ENCODE measurements at places on chromosomes 2 and 18.

GRCh38 chr2:181761175-181761574 is 80.9 kb upstream of the NEUROD1 start:
- DNase-seq, result no peak

- no peak for DNase-seq
Observed at GRCh38 chr2:3876685-3877084, 173.3 kb downstream of the DCDC2C start.

GRCh38 chr2:1752751-1753150 is 8.4 kb upstream of the PXDN start:
- DNase-seq, result no peak

DNA sequence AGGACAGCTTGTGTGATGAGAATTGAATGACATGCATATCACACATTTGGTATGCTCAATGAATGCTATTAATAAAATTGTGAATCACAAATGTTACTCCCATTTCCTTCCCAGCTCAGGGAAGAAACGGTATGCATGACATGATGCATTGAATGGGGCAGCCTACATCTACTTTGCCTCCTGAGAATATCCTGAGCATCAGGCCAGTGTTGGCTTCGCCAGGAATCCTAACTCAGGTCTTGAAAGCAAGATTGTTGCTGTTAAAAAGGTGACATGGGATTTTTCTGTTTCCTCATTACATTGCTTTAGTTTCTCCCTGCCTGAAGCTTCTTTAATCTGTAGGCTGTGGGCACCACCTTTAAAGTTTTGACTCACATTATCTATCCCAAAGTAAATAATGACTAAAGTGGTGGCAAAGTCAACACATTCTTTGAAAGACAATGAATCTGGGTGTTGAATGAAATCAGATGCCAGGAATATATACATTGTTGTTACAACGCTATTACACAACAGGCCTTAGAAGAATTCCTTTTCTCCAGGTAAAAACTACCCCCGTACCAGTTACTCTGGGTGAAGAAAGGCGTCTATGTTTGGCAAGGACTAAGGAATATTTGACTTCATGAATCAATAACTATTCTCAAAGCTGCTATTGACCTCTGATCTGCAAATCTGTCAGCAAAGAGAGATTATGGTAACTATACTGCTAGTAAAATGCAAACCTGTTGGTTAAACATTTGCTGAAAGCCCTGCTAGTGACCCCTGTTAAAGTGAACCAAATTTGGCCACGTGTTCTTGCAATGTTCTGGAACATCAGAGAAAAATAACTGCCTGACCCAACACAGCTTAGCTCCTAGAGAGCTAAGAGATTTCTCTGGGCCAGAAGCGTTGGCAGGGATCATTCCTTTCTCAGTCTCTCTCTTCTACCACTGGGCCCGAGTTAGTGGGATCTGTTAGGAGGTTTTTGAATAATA is 30.5 kb upstream of the NEDD4L start:
- DNase-seq, result no peak

GRCh38 chr2:70090706-70091334 is 3.5 kb downstream of the PCBP1 start:
- DNase-seq, result no peak

DNA sequence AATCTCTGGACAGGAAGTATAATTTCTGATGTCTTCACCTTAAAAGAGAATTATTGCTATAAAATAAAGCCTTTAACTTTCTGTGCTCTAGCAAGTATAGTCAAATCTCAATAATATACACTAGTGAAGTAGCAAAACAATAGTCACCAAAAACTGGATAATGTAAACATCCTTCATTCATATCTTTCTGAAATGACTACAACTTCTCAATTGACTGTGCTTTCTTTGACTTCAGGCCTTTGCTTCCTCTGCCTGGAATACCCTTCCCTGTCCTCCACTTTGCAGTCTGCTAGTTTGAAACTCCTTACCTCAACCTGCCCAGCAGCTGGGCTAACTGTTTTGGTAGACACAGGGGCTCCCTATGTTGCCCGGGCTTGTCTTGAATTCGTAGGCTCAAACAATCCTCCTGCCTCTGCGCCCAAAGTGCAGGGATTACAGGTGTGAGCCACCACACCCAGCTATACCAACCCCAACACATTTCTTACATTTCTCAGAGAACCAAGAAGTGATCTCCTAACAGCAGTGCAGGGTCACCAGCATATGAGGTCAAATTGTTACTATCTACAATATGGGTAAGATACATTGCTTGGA is 6.6 kb upstream of the PCBP1 start:
- DNase-seq, result no peak

DNA sequence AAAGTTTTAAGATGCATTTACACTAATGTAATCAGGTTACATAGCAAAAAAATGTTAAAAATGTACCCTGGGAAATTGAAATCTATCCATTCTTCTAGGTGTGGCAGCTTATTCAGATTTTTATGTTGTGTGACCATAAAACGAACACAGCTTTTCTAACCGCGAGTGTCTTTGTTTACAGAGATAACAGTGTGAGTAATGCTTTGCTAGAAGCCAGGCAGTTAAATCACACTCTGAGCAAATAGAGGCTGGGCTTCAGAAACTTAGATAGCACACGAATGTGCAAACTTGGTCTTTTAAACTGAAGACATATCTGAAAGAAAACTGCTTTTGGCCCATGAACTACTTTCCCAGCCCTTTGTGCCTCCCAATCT is 116.1 kb downstream of the SPTBN1 start:
- DNase-seq, result no peak

DNA sequence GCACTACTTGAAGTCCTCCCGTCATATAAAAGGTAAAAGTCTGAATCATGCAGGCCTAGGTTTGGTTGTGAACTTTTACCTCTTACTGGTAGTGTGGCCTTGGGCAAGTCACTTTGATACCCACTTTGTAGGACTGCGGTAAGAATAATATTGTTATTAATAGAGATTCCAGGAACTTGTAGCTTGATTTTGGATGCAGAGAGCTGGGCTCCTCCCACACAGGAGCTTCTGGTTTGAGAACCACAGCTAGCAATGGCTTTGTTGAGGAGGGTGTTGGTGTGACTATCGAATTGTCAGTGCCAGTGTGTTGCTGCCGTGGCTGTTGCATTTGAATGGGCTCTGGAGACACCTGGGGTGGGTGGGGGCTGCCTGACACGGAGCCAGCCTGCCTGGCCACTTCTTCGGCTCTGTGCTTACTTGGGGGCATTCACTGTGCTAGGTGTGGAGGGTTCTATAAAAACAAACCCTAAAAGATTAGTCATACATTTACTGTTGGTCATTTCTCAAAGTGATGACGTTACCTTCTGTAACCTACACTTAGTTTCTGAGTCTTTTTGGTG is 38.5 kb downstream of the ASAP2 start:
- no peak for DNase-seq

DNA sequence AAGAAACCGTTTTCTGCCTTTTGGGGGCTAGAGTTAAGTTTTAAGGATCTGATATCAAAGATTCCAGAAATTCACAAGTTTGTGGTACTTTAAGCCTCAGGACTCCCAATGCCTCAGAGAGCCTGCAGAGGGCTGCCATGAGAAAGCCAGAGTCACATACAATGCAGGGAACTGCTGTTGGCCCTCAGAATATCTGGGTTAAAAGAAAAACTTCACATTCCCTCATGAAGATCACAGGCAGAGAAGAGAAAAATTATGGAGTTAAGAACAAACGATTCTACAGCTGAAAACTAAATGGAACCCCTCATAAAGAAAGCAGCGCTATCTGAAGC is 39.5 kb downstream of the HDAC4 start:
- DNase-seq, result no peak

Data from GM10248 (cell line).